ENCODE measurements at places on chromosomes 6 and 20. TPM values are rescaled to one million over a fixed set of nuclear protein-coding genes. Genes with fewer than 3 reads are reported as not detected.

DNA sequence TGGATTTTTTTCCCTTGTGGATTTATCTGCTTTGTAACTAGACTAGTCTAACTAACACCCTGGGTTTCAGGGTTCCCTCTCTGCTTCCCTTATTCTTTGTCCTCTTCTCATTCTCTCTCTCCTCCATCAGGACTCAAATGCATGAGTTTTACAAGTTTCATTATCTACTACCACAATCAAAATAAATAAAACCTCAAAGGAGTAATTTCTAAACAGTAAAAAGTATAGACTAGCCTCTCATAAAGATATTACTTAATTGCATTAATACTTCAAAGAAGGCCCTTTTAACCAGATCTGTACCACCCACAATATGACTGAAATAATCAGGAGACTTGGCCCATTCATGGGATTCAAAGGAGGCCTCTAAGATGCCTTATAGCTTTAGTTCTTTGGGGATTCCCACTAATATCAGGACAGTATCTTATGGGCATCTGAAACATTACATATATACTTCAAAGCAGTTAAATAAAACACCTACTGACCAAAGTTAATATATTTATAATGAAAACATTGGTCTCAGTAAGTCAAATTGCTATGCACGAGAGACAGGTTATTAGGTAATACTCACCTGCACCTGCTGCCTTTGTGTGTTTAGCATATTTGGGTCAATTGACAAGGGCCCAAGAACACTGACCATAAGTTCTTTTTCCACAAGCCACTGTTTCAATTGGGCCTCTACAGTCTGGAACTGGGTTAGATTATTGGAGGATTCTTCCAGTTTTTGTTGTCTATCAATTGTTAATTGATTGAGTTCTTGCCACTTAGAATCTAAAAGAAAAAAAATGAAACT is 85.7 kb downstream of the DST start:
- DNase-seq: no peak

DNA sequence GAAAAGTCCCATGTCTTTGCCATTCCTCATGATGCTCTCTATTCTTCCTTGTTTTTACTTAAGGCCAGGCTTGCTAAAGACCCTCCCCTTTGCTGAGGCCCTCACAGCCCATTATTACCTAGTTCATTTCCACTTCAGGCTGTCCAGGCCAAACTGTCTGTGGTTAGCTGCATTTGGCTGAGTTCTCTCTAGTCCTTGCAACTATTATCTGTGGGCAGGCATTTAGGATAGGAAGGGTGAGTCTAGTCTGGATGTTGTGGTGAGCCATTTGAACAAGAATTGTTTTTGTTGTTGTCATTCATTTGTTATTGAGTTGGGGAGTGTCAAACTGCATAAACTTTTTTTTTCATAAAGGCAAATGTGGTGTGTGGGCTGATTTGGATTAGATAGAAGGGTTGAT is 182.4 kb downstream of the CD109 start:
- no peak for DNase-seq

- no peak for DNase-seq
Observed at GRCh38 chr6:34593701-34594100, 37.6 kb upstream of the SPDEF start.

DNA sequence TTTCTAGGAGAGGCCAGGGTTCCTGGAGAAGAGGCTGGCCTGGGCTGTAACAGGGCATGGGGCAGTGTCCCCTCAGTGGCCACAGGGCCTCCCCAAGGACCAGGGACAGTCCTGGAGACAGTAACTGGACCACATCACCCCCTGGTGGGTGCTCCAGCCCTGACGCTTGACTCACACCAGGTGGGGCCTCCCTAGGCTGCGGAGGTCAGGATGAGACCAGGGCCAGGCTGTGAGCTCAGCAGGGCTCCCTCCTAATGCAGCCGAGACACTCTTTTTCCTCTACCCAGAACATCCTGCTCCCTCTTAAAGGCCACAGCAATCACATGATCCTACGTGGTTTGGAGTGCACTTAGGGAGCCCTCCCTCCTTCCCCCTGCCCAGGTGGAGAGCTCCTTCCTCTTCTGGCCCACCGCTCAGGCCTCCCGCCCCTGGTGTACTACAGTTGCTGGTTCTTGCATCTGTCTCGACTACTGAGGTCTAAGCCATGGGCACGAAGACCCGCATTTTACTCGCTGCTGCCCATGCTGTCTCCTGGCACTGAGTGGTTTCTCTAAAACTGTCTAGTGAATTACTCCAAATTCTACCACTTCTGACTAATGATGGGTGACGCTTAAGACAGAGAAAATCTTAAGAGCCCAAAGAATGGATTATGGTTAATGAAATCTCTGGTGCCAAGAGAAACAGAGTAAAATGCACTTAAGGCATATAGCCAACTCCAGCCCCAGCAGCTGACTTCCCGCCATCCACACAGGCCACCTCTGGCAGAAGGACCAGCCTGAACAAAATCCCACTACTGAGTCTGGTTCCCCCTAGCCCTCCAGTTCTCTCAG is 166.1 kb upstream of the CST7 start:
- no peak for DNase-seq

Gene WFDC5
- not detected for total RNA-seq

Gene ZKSCAN3
- total RNA-seq: 5.5 TPM
